ENCODE measurements at places on chromosomes 11 and 22. TPM values are rescaled to one million over a fixed set of nuclear protein-coding genes. Genes with fewer than 3 reads are reported as not detected.

OR4A47 gene
- not detected for total RNA-seq

OR8K3 gene
- total RNA-seq: not detected

KDELR3 gene
- total RNA-seq: 18.5 TPM

OR51B4 gene
- not detected for total RNA-seq

OR52H1 gene
- not detected for total RNA-seq

OR5M10 gene
- total RNA-seq: not detected

MYOD1 gene
- total RNA-seq: not detected

RCOR2 gene
- 0.80 TPM for total RNA-seq

TUG1 gene
- 37.0 TPM for total RNA-seq

TTC36 gene
- total RNA-seq: 0.69 TPM

ART1 gene
- total RNA-seq: not detected

OR10D3 gene
- not detected for total RNA-seq

- DNase-seq: no peak
Measured at GRCh38 chr11:41716862-41717261, 257.4 kb upstream of the LRRC4C start.

GRCh38 chr11:64934682-64935358 is 873 bp downstream of the GPHA2 start:
- DNase-seq: no peak

- DNase-seq: no peak
Measured at GRCh38 chr11:69509381-69509780, 27.9 kb downstream of the LINC01488 start.

DNA sequence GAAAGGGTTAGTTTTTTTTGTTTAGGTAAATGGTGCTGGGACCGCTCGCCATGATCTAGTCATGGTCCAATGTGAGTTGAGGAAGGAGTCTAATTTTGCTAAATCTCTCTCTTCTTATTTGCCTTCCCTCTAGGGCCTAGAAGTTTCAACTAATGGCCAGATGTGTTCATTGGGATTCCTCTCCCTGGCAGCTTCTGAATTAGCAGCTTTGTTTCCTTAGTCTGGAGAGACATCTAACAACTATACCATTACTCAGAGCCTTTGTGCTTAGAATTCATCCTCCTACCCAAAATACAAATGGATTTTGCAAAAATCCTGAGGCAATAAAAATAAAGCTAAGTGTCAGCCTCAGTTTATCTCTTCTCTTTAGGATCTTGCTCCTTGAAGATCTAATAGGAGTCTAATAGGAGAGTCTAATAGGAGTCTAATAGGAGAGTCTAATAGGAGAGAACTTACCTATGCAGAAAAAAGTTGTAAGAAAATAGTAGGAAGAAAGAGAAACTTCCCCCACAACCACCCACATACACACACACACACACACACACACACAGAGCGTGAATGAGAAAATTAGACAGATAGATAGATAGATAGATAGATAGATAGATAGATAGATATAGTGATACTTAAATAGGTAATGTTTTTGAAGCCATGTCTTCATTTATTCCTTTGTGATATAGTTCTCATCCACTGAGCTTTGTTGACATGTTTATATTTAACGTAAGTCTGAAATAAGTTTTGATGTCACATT is 980.5 kb upstream of the CNTN5 start:
- DNase-seq: no peak

- DNase-seq: no peak
Measured at GRCh38 chr11:19253817-19254216, 13.1 kb upstream of the E2F8 start.

DNA sequence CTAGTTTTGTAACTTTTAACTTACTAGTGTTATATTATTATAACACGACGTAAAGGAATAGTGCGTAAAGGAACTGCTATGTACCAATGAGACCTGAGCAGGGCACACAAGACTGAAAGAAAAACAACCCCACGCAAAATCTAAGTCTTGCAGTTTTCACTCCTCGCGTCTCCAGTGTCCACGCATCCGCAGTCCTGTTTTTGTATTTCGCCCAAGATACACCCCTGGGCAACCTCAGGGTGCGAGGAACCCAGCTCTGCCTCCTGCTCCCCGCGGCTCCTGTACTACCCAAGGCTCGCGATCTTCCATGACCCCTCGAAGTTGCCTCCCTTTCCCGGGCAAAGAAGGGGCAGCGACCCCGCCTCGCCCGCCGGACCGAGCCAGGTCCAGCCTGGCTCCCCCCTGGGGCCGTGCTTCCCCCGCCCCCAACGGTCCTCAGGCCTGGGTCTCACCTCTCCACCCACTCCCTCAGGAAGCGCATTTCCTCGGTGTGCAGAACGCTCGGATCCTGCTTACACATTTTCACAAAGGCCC is 393 bp downstream of the ST13 start:
- peak; percentile 30 for DNase-seq

DNA sequence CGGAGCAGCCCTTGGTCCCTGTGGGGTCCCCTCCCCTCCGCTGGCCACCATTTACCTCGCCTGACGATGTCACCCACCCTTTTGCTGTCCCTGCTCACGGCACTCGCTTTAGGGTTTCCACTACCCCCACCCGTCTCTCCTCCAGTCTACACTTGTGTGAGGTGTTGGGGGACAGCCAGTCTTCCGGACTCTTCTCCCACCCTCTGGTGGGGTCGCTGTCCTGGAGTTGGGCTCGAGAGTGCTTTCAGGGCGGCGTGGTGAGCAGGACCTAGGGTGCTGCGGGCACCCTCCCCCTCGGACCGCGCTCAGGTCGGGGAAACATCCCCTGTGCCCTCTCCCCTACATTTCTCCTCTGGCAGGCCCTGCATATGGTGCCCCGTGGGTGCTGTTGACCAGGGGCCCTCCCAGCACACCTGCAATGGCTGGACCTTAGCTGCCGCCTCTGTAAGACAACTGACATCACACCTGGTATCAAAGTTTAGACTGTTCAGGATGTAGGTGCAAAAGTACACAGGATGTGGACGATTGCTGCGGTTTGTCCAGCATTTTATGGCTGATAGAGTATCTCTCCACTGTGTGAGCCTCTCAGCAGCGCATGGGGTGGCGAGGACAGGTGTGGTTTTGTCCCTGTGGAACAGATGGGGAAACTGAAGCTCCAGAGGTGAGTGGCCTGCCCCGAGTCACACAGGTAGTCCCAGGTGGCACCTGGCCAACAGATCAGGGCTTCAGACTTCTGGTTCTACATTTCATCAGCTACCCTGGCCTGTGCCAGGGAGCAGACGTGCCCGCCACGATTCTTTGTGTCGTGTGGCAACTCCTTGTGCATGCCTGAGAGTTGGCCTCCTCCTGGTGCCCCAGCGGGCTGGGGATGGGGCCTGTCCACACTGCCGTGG is 1.2 kb downstream of the GRK2 start:
- no peak for DNase-seq

- no peak for DNase-seq
Measured at GRCh38 chr22:36936362-36937116, 23.1 kb downstream of the CSF2RB start.

- no peak for DNase-seq
Measured at GRCh38 chr22:31893460-31893859, 50.9 kb upstream of the YWHAH start.

DNA sequence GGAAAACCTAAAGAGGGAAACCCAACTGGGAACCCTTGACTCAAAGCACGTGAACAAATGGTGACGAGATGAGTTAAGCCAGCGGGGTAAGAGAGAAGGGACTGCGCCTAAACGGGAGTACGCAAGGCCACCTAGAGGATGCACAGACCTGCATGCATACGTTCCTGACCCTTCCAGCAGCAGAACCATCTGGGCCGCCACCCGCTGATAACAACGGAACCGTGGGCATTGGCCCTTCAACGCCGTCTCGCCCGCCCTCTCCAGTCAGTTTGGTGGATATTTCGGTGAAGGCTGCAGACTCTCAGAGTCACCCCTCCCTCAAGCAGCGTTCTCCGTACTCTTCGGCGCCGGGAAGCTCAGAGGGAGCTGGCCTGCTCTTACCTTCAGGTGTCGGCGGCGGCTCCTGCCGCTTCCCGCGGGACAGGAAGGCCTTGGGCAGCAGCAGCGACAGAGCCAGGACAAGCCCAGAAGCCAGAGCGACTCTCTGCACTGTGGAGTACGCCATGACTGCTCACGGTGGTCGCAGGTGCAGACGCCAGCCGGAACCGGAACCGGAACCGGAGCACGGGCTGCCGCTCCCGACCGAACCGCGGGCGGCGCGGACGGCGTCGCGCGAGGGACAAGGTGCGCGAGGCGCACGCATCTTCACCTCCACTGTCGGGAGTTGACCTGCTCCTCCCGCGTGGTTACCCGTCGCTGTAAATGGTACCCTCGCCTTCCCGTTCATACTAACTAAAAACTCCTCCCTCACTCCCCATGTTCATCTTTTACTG is at the start of gene RIC3:
RIC3 (minus strand) TSS at position 541 of the 773 bp plus-strand sequence; CDS start at position 505, 36 bp downstream.
- peak; percentile 58 for DNase-seq

DNA sequence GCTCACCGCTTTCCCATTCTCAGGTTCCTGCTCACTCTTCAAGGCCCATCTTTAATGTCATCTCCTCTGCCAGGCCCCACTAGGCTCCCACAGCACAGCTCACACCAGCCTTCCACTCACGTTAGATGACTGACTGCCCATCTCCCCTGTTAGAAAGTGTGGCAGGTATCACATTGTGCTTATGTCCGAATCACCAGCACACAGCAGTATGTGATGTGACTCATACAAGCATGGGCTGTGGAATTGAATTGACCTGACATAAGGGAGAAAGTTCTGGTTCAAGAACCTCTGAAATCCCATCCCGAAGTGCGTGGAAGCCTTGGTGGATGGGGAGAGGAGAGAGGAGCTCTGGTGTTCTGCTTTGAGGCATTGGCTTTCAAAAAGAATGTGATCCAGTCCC is 6.5 kb downstream of the VSTM5 start:
- DNase-seq: no peak

- no peak for DNase-seq
Measured at GRCh38 chr22:50192436-50193204, 6.9 kb downstream of the TRABD start.

- no peak for DNase-seq
Measured at GRCh38 chr11:112967082-112967481, 5.9 kb downstream of the NCAM1 start.

- peak; percentile 27 for DNase-seq
Measured at GRCh38 chr11:120305286-120305685, 19.8 kb upstream of the TLCD5 start.

DNA sequence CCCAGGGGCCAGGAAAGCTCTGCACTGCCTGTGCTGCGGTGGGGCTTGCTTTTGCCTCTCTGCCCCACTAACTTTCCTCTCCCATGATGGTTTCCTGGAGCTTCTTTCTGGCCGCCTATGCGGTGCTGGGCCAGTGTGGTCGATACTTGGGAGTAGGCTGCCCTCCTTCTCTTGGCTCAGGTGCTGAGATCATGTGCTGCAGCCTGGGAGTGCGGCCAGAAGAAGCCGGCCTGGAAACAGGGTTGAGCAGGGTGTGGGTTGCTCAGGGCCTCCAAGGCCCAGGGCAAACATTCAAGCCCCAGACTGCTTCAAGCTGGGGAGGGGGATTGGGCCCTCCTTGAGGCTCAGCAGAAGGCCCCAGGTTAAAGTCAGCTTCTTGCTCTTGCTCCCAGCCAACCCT is 125.0 kb downstream of the NTM start:
- no peak for DNase-seq

DNA sequence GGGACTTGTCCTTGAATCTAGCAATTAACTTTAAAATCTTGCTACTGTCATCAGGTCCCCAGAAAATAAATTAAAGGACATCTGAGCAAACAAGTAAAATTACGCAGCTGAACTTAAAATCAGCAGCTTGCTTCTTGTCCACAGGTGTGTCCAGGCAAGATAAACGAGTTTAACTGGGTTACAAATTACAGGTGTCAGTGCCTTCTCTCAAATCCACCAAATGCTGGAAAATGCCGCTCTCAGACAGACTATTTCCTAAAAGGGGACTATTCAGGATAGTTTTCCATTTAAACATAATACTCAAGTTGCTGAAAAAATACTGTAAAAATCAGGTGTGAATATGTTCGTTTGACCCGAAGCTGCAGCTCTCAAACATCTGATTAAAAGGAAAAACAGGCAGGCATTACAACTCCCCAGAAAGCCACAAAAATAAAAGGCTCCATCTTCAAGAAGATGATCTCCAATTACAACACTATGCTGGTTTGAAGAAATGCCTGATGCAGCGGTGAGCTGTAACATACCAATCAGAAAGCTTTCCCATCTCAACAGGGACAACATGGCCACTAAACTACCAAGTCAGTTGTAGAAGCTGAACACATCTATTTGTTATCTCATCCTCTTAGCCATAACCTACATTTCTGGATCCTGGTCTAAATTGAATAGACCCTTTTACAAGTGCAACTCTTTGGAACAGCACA is 82.1 kb downstream of the CADM1 start:
- no peak for DNase-seq

GRCh38 chr11:15179167-15179566 is 64.4 kb downstream of the INSC start:
- no peak for DNase-seq

GRCh38 chr22:31079095-31079642 is 1.9 kb upstream of the SMTN start:
- DNase-seq: no peak

DNA sequence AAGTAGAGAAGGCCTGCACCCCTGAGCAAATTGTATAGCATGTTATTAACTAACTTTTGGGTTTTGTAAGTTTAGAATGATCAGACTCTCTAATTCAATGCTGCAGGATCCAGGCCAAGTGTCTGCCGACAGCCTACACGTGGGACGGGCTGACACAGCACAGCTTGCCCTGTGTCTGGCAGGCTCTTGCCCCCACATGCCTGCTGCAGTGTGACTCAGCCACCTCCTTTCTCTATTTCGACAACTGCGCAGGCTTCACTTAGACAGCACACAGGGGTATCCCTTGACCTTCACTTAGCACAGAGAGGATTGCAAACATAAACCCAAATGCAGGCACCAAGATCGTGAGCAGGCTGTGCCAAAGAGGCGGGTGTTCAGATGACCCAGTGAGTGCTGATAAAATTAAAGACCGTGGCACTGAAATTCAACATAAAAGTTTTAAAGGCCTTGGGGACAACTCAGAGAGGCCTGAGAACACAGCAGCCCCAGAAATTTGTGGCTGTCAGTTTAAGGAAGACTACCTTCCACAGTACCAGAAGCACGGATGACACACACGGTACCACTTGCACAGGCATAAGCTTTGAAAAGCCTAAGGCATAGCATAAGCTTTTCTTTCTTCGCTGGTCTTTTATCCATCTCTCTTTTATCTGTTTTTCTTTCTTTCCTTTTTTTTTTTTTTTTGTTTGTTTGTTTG is 37.8 kb downstream of the SCN3B start:
- DNase-seq: peak; percentile 71

- no peak for DNase-seq
Measured at GRCh38 chr22:20191803-20192202, 40.9 kb upstream of the CCDC188 start.

DNA sequence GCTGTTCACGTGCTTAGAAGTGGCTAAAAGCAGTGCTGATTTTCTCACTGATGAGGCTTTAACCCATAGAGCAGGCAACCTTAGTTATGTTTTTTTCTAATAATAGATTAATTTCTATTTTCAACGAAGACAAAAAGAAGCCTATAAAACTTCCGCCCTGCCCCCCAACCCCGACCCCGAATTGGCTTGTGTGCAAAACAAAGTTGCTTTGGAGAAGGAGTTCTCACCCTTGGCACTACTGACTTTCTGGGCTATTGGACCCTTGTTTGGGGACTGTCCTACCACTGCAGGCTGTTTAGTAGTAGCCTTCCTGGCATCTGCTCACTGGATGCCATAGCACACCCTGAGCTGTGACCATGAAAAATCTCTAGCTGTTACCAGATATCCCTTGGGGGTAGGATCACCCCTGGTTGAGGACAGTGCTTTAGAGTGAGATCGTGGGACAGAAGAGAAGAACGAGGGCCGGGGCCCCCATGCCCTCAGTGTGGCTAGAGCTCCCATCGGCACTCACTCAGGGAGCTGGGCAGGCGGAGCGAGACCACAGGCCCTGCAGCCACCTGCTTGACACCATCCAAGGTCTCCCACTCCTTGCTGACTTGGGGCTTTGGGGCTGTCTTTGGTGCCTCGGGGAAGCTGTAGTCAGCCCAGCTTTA is 16.9 kb downstream of the SLC37A2 start:
- no peak for DNase-seq

Measured in Daoy (cell line).